ENCODE measurements at places on chromosomes 3 and 15.

DNA sequence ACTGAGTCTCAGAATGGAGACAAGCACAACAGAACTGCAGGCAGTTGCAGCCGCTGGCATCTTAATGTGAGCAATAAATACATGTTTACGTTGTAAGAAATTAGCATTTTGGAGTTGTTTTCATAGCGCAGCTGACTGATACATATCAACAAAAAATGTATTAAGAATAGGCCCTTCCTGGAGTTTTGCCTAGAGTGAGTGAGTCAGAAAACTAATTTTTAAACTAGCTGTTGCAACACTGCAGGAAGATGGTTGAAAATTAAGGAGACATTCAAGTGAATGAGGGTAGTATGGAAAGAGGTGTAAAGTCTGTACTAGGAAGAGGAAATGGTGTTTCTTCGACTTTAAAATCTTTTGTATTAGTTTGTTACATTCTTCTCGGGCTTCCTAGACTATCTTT lies 39.6 kb upstream of the TIMP4 start:
- DNase-seq: no peak

DNA sequence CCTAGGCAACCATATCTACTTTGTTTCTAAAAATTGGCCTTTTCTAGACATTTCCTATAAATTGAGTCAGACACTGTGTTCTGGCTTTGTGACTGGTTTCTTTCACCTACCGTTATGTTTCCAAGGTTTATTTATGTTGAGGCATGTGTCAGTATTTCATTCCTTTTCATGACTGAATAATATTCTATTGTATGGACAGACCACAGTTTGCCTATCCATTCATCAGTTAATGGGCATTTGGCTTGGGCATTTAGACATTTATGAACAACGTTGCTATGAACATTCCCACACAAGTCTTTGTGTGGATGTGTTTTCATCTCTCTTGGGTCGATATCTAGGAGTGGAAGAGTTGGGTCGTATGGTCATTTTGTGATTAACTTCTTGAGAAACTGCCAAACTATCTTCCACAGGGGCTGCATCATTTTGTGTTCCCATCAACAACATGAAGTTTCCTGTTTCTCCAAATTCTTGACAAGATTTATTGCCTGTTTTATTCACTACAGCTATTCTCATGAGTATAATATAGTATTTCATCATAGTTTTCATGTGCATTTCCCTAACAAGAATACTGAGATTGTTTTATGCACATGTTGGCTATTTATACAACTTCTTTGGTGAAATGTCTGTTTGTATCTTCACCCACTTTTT lies 3.5 kb upstream of the EFCC1 start:
- DNase-seq: no peak

DNA sequence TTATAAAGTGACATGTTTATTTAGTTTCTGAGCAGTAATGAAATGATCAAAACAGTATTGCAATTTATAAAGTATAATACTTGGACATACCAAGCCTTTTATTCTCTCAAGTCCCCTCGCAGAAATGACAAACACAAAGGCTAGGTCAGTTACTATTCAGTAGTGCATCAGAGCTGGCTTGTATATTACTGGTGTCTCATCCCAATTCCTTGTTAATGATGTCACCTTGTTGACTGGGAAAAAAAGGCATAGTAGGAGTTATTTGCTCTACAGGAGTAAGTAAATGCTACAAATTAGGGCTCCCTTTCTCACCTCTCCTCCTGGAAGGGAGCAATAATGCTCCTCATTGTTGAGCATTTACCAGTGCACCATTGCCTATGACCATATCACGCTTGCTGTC lies 317.6 kb downstream of the CHL1 start:
- DNase-seq: no peak

DNA sequence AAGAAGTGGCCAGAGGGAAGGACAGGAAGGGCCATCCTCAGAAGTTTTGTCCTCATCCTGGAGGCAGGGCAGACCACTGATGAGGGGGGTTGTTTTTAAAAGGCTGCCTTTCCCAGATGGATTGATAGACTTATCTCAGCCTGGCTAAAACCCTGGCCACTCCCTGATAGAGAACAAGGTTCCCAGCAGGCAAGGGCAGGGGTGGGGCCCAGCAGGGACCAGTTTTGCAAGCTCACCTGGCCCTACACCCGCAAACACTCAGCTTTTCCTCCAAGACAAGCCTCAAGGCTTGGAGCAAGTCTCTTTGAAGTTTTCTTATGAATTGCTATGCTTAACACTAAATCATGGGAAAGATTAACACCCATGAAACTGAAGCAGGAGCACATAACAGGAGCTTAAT lies 9.1 kb downstream of the LIPC start:
- peak; percentile 55 for DNase-seq

- no peak for DNase-seq
These were observed 805 bp upstream of the TRPM7 start for GRCh38 chr15:50687302-50687902.

DNA sequence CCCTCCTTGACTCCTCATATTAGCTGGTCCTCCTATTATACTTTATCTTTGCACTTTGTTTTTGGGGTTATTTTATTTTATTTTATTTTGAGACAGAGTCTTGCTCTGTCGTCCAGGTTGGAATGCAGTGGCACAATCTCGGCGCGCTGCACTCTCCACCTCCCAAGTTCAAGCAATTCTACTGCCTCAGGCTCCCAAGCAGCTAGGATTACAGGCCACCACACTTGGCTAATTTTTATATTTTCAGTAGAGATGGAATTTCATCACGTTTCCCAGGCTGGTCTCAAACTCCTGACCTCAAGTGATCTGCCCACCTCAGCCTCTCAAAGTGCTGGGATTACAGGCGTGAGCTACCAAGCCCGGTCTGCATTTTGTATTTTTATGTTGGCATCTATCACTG lies 126.7 kb downstream of the FOXB1 start:
- DNase-seq: no peak
